ENCODE measurements at places on chromosomes 12 and 14.
A peak's percentile ranks its signal among the peaks of the same experiment; 100 is the strongest.

GRCh38 chr12:101116911-101117310, 93.1 kb downstream of the SLC5A8 start:
- no peaks in the 10 kb centered on the region for H3K36me3 ChIP-seq
- DNase-seq, result no peak
- no peaks in the 10 kb centered on the region for H3K4me1 ChIP-seq
- H3K4me3 ChIP-seq, result no peak overlapping the region

- peak overlapping the region; percentile 39 for H3K4me3 ChIP-seq
- H3K4me1 ChIP-seq, result peaks cover 78% of the 10 kb centered on the region
- DNase-seq, result no peak
- no peaks in the 10 kb centered on the region for H3K27me3 ChIP-seq
Observed at GRCh38 chr12:92078167-92079053, 67.2 kb downstream of the BTG1 start.

DNA sequence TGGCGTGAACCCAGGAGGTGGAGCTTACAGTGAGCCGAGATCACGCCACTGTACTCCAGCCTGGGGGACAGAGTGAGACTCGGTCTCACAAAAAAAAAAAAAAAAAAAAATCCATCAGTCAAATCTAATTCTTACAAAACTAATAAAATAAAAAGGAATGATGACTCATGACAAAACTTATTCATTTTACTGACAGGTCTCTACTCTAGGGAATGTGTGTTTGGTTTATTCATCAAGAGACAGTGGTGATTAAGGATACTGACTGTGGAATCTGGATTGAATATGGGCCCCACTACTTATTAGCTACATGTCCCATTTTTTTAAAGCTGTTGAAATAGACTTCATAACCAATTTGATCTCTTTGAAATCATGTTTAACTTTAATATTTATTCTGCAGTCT, 29.3 kb upstream of the GAS2L3 start:
- DNase-seq, result no peak
- H3K4me3 ChIP-seq, result no peak overlapping the region
- H3K27me3 ChIP-seq, result peaks cover 9% of the 10 kb centered on the region
- no peaks in the 10 kb centered on the region for H3K36me3 ChIP-seq
- H3K4me1 ChIP-seq, result no peaks in the 10 kb centered on the region

DNA sequence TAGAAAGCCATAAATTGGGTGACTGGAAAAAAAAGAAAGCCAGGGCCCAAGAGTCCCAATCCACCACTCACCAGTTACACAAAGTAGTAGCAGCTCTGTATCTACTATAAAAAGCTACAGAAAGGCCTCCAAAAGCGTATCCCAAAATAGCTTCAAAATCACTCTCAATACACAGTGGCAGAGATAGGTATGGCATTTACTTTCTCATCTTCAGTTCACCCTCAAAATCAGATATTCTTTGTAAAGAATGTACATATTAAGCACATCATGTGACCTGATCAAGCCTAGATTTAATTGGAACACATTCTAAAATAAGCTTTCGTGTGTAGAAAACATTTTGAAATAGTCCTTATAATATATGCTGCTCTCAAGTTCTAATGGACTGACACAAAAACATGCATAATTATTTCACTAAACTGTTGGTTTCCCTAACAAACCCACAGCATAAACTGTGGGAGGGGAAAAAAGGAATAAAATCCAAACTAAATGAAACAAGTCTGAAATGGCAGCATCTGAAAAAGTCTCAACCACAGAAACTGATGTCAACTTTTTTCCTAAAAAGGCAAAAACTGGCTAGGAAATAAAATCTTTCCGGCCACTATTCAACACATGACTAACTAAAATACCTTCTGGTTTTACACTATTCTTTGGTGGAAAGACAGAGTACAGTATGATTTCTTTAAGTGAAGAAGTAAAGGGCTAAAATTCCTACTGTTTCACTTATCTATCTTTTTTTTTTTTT, 25.9 kb downstream of the UBE2N start:
- H3K27ac ChIP-seq, result peak overlapping the region; percentile 92
- H3K4me1 ChIP-seq, result peaks cover 87% of the 10 kb centered on the region
- peak overlapping the region; percentile 63 for H3K4me3 ChIP-seq
- no peak for DNase-seq
- H3K36me3 ChIP-seq, result peaks cover 32% of the 10 kb centered on the region

DNA sequence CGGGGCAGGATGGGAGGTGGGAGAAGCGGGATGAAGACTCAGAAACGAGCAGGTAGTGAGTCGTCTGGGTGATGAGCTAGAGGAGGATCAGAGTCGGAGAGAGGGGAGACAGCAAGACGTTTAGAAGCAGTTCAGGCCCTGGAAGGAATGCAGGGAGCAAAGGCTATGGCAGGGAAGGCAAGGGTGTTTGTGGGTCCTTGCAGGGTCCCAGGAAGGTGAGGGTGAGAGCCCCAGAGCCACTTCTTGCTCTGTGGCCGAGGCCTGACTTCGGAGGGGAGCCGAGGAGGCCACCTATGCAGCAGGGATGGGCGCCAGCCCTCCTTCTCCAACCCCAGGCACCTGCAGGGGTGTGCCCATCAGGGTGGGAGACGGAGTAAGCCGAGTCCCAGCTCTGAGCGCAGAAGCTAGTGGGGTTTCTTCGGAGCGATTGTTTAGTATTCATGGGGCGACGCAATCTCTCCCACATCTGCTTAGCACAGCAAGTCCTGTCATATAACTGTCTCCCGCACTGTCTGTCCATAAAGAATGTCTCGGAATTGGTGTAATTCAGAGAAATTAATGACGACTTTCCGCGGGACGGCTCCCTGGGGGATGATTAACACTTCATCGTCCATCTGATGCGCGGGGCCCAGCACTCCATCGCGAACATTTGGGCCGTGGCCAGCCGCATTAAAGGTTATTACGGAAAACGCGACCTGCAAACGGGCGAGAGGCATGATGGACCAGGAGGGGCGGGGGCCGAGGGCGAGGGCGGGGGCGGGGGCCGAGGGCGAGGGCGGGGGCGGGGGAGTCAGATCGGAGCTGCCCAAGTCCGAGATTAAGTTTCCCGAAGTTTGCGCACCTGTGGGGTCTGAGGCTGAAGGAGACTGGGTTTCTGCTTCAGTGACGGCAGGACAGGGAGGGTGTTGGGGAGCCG, 12.2 kb upstream of the CALCOCO1 start:
- no peaks in the 10 kb centered on the region for H3K36me3 ChIP-seq
- H3K4me1 ChIP-seq, result peaks cover 18% of the 10 kb centered on the region
- no peak overlapping the region for H3K27ac ChIP-seq
- no peak for DNase-seq
- H3K4me3 ChIP-seq, result peak overlapping the region; percentile 58

- no peak overlapping the region for H3K4me3 ChIP-seq
- peaks cover 7% of the 10 kb centered on the region for H3K27me3 ChIP-seq
- peaks cover 7% of the 10 kb centered on the region for H3K4me1 ChIP-seq
- no peaks in the 10 kb centered on the region for H3K36me3 ChIP-seq
- H3K27ac ChIP-seq, result no peak overlapping the region
Observed at GRCh38 chr12:75844985-75845384, 186.6 kb downstream of the PHLDA1 start.

DNA sequence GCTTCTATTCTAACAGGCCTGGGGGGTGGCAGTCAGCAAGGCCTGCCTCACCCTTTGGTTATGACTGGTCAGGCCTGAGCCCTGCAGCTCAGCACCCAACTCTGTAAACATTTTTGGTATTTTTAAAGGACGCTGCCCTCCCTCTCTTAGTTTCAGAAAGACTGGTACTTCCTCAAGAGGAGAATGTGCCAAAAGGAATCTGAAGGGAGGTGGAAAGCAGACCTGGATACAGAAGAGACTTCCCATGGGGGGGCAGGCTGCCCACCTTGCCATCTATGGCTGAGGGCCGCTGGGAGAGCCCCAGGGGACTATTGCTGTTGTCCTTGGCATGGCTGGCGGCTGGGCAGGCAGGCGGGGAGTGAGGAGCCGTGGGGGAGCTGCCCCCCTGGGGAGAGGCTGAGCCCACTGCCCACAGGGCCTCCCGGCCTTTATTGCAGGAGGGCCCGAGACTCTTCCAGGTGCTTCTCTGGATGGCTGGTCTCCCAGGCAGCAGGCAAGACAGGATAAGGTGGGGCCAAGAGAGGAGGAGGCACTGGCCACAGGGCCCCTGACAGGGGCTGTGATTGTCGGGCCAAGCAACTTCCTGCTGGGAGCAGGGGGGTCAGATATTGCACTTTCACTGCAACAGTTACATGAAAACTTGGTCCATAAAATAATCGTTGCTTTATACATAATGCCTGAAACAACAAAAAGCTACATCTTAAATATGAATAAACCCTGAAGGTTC, 3.5 kb downstream of the ARL6IP4 start:
- H3K36me3 ChIP-seq, result peaks cover 2% of the 10 kb centered on the region
- no peaks in the 10 kb centered on the region for H3K27me3 ChIP-seq
- DNase-seq, result no peak
- H3K27ac ChIP-seq, result peak overlapping the region; percentile 72
- no peak overlapping the region for H3K4me3 ChIP-seq

- H3K27me3 ChIP-seq, result no peaks in the 10 kb centered on the region
- no peak overlapping the region for H3K4me3 ChIP-seq
- DNase-seq, result no peak
- H3K36me3 ChIP-seq, result peaks cover 7% of the 10 kb centered on the region
- no peak overlapping the region for H3K27ac ChIP-seq
Observed at GRCh38 chr12:124512667-124513296, 54.6 kb downstream of the NCOR2 start.

GRCh38 chr12:39145175-39145999, 240.0 kb upstream of the CPNE8 start:
- DNase-seq, result peak; percentile 59
- H3K27me3 ChIP-seq, result peaks cover 19% of the 10 kb centered on the region
- peaks cover 2% of the 10 kb centered on the region for H3K4me1 ChIP-seq
- H3K27ac ChIP-seq, result no peak overlapping the region
- H3K36me3 ChIP-seq, result peaks cover 2% of the 10 kb centered on the region
- no peak overlapping the region for H3K4me3 ChIP-seq

DNA sequence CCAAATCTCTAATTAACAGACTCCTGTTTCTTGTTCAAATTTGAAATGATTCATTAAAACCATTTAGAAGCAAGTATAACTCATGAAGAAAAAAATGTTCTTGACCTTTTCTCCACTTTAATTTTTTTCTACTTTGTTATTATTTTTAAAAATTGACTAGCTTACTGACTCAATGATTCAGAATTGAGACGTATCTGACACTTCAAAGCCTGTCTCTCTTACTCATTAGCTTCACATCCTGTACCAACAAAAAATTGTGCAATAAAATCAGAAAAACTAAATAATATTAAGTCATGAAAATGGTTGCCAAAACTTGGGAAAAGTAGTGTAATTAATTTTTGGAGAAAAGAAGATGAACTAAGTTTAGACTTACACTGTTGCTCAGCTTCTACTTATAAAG, 331.2 kb downstream of the SLC16A7 start:
- no peaks in the 10 kb centered on the region for H3K27me3 ChIP-seq
- DNase-seq, result no peak
- H3K4me1 ChIP-seq, result no peaks in the 10 kb centered on the region
- no peaks in the 10 kb centered on the region for H3K36me3 ChIP-seq
- no peak overlapping the region for H3K27ac ChIP-seq
- H3K4me3 ChIP-seq, result no peak overlapping the region

- peaks cover 56% of the 10 kb centered on the region for H3K36me3 ChIP-seq
- peaks cover 38% of the 10 kb centered on the region for H3K4me1 ChIP-seq
- peak overlapping the region; percentile 25 for H3K27ac ChIP-seq
- no peak overlapping the region for H3K4me3 ChIP-seq
- no peaks in the 10 kb centered on the region for H3K27me3 ChIP-seq
- DNase-seq, result no peak
Observed at GRCh38 chr12:120465756-120466155, 3.8 kb downstream of the SRSF9 start.

GRCh38 chr14:41839661-41840060, 233.0 kb downstream of the LRFN5 start:
- no peaks in the 10 kb centered on the region for H3K36me3 ChIP-seq
- no peak overlapping the region for H3K27ac ChIP-seq
- H3K27me3 ChIP-seq, result no peaks in the 10 kb centered on the region
- DNase-seq, result no peak

DNA sequence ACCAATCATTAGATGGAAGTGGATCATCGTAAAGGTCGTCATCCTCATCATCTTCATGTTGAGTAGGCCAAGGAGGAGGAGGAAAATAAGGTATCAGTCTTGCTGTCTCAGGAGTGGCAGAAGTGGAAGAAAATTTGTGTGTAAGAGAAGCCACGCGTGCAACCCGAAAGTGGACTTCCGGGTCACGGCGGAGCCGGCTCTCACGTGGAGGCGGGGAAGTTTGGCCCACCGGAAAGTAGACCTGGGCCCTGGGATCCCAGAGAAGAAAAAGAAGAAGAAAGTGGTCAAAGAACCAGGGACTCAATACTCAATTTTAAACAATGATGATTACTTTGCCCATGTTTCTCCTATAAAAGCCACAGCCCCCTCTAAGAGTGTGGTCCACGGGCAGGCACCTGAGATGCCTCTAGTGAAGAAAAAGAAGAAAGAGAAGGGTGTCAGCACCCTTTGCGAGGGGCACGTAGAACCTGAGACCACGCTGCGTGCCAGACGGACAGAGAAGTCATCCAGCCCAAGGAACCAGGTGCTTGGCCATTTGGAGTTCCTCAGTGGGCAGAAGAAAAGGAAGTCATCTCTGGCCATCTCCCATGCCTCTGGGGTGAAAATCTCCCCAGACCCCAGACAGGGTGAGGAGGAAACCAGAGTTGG, 365.8 kb downstream of the BCAT1 start:
- H3K36me3 ChIP-seq, result no peaks in the 10 kb centered on the region
- no peak for DNase-seq
- no peak overlapping the region for H3K4me3 ChIP-seq

- no peak overlapping the region for H3K4me3 ChIP-seq
- DNase-seq, result no peak
- H3K4me1 ChIP-seq, result peaks cover 8% of the 10 kb centered on the region
- no peaks in the 10 kb centered on the region for H3K27me3 ChIP-seq
Observed at GRCh38 chr14:58659846-58660245, 22.1 kb downstream of the DACT1 start.

DNA sequence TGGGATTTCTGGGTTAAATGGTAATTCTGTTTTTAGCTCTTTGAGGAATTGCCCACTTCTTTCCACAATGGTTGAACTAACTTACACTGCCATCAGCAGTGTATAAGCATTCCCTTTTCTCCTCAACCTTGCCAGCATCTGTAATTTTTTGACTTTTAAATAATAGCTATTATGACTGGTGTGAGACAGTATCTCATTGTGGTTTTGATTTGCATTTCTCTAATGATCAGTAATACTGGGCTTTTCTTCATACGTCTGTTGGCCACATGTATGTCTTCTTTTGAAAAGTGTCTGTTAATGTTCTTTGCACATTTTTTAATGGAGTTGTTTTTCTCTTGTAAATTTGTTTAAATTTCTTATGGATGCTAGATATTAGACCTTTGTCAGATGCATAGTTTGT, 323.7 kb downstream of the CCDC91 start:
- H3K36me3 ChIP-seq, result peaks cover 26% of the 10 kb centered on the region
- H3K27me3 ChIP-seq, result no peaks in the 10 kb centered on the region
- no peaks in the 10 kb centered on the region for H3K4me1 ChIP-seq
- H3K27ac ChIP-seq, result no peak overlapping the region

DNA sequence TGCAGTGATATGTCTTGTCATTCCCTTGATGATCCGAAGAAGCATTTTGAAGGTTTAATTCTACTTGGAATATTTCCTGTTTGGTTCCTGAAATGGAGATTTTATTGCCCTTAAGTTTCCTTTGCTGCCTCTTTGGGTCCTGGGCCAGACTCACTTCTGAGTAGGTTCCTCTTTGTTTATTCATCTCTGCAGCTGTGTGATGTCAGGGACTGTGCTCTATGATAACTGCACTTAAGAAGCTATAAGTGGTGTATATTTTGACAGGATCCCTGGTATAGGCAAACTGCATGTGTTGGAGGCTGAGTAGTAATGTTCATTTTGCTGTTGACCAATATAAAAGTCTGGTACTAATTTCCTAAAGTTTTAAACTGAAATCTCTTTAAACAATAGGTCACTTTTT, at the start of gene KLRC4:
Gene KLRC4, minus strand, starts transcription at position 366 of the 400 bp plus-strand sequence. Its CDS starts 182 bp downstream, at position 184.
- no peak for DNase-seq
- peaks cover 41% of the 10 kb centered on the region for H3K4me1 ChIP-seq
- peak within 1 kb of the TSS; percentile 70 for H3K27ac ChIP-seq
- H3K36me3 ChIP-seq, result peaks cover 30% of the 10 kb centered on the region
